ENCODE measurements at places on chromosomes 6 and 20.
A peak's percentile ranks its signal among the peaks of the same experiment; 100 is the strongest.

DNA sequence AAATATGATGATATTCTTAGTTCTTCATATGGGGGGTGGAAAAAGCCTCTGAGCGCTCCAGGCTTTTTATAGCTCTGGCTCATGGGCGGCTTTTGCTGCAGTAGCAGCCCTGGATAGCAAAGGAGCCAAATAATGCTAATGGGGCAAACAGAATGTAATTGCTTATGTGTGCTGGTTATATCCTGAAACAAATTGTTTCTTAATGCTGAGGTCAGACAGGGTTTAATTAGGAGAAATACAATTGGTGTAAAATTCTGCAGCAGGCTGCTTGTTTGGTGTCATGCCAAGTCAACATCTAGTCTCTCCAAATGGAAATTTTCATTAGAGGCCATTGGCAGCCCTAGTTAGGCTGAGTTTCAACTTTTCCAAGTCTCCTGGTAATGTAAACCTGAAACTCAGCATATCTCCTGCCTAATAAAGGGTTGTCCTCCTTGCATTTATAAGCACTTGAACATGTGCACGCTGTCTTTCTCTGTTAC is 530.1 kb upstream of the NOX3 start:
- DNase-seq = no peak

GRCh38 chr6:16683641-16684194 is 77.5 kb downstream of the ATXN1 start:
- DNase-seq = peak; percentile 74

DNA sequence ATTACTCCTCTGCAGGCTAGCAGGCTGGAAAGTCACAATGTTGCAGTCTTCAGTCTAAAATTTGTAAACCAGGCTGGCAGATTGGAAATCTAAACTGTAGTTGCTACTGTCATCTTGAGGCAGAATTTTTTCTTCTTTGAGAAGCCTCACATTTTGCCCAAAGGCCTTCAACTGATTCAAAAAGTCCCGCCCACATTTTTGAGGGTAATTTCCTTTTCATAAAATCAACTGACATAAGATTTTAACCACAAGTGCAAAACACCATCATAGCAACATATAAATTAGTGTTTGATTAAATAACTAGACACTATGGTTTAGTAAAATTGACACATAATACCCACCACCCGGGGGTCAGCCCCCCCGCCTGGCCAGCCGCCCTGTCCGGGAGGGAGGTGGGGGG is 28.4 kb downstream of the HLA-C start:
- DNase-seq = no peak

- no peak for DNase-seq
Observed at GRCh38 chr6:37172912-37173492, 3.0 kb downstream of the PIM1 start.

DNA sequence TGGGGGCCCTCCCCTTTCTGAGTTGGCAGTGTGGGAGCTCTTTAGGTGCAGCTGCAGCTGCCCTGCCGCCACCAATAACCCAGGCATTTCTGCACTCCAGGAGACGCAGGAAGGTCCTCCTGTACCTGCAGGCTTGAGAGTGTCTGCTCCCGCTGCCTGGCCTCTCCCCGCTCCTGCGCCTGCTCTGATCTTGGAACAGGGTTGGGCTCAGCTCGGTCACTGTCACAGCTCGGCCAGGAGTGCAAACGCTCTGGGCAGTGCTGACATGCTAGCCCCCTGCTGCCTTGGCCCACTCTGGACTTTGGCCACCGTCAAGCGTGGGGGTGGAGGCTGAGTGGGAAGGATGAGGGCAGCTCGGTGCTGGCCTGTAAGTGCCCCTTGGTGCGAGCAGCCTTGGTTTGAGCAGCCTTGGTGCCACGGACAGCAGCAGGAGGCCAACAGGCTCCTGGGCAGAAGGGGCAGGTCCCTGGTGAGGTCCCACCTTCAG is 738.1 kb upstream of the GJE1 start:
- no peak for DNase-seq

- DNase-seq = no peak
Observed at GRCh38 chr20:44914924-44915323, 5.1 kb downstream of the PABPC1L start.

- DNase-seq = peak; percentile 55
Observed at GRCh38 chr6:110414669-110415068, 706 bp downstream of the DDO start.

DNA sequence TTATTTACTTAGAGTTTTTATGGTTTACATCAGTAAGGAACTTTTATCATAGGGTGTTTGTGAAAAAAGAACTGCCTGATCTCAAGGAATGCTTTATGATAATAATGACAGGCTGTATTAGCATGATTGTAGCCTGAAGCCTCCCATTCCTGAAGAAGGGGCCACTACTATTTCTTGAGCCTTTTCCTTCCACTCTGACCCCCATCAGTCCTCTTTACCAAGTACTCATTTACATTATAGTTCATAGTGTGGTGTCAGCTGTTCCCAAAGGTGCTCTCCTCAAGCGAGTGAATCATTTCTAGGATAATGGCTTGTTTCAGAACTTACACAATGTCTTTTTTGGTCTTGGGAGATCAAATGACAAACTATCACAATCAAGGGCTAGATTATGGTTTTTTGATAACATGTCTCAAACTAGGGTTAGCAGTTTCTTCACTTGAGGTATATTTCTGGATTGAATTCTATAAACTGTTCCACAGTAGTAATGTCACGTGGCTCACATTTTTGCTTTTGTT is 283.6 kb downstream of the CDKAL1 start:
- no peak for DNase-seq

DNA sequence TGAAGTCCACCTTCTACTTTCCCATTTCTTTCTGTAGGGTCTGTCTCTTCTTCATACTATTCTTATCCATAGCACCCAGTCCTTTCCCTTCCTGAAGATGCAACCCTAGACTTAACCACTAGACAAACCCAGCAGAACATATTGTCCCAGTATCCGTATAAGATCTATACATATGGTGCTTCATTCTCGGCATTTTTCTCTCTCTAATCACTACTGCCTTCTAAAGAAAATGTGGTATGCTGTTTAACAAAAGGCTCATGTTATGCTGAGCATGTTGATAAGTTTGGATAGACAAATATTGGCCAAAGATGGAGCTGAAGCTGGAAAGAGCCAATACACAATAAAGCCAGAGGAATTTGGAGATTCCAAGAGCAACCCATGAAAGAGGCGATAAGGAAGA is 212.6 kb downstream of the MAFB start:
- DNase-seq = no peak

DNA sequence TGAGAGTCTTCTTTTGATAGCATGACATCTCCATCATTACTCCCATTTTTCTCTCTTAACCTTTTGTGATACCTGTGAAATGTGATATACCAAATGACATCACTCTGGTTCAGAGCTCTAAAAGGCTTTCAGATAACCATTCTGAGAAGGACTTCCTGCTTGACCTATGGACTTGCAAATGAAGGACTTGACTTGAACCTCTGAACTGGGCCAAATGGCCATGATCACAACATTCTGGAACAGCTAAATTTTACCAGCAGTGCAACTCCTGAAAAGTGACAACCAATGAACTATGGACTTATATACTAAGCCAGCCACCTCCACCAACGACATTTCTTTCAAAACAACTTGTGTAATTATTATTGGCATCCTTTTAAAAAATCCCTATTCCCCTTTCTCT is 1085.8 kb upstream of the CITED2 start:
- peak; percentile 60 for DNase-seq

GRCh38 chr6:73704260-73704659 is 8.3 kb downstream of the CD109 start:
- DNase-seq = no peak

DNA sequence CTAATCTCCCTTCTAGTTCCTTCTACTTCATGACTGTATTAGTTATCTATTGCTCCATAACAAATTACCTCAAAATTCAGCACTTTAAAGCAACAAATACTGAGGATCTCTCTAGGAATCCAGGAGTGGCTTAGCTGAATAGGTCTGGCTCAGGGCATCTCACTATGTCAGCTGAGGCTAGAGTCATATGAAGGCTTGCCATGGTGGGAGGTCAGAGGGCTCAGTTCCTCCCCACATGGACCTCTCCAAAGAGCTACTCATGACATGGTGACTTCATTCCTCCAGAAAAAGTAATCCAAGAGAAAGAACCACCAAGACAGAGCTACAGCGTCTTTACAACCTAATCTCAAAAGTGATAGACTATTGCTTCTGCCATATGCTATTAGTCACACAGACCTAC is 70.2 kb upstream of the PRND start:
- no peak for DNase-seq

GRCh38 chr6:116335612-116336215 is 35.0 kb upstream of the DSE start:
- DNase-seq = no peak

- no peak for DNase-seq
Observed at GRCh38 chr6:132443206-132443605, 41.9 kb upstream of the MOXD1 start.

- no peak for DNase-seq
Observed at GRCh38 chr6:7249946-7250643, 62.9 kb downstream of the SSR1 start.

- DNase-seq = no peak
Observed at GRCh38 chr20:44584162-44584561, 1.8 kb downstream of the PKIG start.

GRCh38 chr6:119319694-119320093 is 29.9 kb downstream of the MAN1A1 start:
- no peak for DNase-seq

- DNase-seq = peak; percentile 97
Observed at GRCh38 chr6:44221291-44221960, 2.0 kb upstream of the SLC29A1 start.

- peak; percentile 73 for DNase-seq
Observed at GRCh38 chr6:41546866-41547798, 951 bp downstream of the FOXP4 start.

DNA sequence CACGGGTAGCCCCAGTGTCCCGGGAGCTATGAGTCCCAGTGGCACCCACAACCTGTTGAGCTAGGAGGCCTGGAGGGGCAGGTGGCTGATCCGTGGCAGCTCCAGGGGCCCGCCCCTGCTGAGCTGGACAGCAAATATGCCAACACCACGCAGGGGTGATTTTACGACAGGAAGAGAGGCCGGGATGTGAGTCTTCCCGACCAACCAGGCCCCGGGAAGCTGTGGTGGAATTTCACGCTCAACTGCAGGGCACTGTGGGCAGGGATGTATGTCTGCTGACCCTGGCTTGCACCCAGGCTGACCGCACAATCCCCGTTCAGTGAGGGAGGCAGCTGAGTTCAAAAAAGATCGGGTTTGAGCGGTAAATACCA is 183.9 kb downstream of the ERMARD start:
- no peak for DNase-seq

DNA sequence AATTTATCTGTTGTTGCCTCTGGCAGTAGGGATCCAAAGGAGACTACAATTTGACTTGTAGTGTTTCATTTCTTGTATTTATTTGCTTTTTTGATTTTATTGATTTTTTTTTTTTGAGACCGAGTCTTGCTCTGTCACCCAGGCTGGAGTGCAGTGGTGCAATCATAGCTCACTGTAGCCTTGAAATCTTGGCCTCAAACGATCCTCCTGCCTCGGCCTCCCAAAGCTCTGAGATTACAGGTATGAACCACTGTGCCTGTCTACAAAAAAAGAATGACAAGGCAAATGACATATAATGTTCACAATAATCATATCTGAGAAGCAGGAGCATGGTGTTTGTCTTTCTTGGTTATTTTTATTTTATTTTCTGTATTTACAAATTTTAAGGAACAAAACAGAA is 117.6 kb upstream of the RNF24 start:
- no peak for DNase-seq

DNA sequence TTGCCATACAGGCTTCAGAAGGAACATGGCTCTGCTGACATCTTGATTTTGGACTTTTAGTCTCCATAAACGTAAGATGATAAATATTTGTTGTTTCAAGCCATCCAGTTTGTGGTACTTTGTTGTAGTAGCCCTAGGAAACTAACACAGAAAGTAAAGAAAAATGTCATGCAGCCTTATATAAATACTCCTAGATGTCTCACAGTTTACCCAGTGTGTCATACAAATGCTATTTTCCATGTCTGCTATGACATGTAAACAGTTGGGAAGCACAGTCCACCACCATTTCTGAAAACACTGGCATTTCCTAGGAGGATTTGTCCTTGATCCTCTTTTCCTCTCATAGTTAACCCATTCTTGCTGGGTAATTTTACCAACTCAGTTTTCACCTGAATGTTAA is 30.6 kb upstream of the ME1 start:
- no peak for DNase-seq

DNA sequence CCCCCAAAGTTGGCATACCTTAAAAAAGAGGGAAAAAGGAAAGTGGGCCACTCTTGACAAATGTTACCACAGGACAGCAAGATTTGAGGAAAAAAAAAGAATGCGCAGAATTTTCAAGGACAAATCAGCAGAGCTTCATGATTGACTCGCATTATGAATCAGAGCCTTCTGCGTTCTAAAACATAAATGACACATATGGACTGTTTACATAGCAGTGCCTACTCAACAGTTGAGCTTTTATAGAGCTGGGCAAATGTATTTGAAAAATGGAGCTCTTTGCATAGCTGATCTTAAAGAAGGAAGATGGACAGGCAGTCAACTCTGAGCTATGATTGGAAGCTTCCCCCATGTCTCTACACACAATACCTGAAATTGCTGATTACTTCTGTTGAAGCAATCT is 213.2 kb upstream of the NT5E start:
- DNase-seq = no peak

GRCh38 chr6:156776470-156776839 is 723 bp upstream of the ARID1B start:
- no peak for DNase-seq

DNA sequence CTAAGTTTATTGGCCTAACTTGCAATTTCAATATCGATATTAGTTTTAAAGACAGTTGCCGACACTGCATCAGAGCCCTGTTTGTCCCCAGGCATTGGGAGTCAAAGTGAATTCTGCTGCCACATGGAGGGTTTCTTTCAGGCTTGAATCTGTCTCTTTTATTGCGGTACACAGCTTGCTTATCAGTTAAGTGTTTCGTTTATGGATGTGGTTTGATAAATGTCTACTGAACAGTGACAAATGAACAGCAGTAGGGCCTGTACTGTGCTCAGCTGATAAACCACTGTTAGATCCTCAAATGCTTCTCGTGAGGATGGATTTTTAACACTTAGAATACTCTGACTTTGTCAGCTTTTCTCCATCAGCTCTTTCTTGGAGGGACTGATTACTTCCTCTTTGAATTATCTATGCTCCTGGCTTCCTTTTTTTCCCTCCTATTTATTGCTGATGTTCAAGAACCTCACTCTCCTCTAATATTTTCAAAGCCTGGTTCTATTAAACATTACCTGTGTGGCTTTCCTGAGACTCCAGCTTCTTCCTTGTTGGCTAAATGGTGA is 240.8 kb downstream of the PLCB1 start:
- no peak for DNase-seq

- no peak for DNase-seq
Observed at GRCh38 chr6:141677598-141678211, 455.0 kb upstream of the GJE1 start.

GRCh38 chr20:45039475-45039820 is 61.5 kb downstream of the KCNS1 start:
- no peak for DNase-seq
